ENCODE measurements at places on chromosomes 12 and 14. TPM values are rescaled to one million over a fixed set of nuclear protein-coding genes. Genes with fewer than 3 reads are reported as not detected.

The CEBPE gene
- total RNA-seq = not detected

- DNase-seq = no peak
These were observed 29.7 kb upstream of the PSMA6 start for GRCh38 chr14:35262436-35262835.

GRCh38 chr14:73786636-73787485 lies 64.8 kb upstream of the PTGR2 start:
- DNase-seq = peak; percentile 76

The BICD1 gene
- 7.6 TPM for total RNA-seq

DNA sequence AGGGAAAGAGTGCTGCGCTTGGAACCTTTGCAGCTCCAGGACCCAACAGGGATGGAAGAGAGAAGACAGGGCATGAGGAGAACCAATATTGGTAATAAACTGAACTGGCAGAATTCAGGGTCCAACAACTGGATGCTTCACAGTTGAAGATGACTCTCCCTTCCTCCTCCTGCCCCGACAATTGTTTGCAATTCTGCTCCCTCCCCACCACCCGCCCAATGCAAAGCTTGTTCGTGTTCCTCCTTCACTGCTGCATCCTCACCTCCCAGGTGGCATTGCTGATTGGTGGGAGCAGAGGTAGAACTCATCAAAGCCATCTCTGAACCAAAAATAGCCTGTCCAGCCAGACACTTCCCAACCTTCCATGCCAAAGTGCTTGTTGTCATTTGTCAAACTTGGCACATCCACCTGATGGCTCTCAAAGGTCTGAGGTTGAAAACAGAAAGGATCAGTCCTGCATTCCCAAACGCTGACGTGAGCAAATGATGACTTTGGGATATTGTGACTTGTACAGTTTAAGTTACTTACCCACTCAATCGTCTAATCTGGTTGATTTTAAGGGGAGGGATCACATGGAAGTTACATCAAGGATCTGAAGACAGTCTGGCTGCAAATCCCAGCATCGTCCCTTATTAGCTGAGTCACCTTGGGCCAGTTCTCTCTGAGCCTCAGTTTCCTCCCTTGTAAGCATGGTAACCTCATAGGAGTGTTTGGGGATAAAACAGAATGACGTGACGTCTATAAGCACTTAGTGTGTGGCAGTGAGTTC lies 242.6 kb upstream of the CRY1 start:
- no peak for DNase-seq

DNA sequence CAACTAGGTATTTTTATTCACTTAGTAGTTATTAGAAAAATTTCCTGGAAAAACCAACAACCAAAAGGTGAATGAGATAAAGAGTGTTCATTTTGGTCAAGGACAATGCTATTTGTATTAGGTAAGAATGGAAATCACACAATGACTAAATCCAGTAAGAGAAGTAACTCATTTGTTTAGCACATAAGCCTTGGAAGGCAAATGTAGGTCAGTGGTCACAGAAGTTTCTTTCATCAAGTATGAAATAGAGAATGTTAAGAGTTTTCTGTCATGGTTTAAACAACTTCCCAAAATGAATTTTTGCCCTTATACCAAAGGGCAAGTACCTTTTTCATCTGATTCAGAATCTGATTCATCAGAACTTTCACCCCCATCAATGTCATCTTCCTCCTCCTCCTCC lies 101.7 kb downstream of the KIF21A start:
- no peak for DNase-seq

The PTPRO gene
- 0.75 TPM for total RNA-seq
